ENCODE measurements at places on chromosomes 3 and 15. TPM values are rescaled to one million over a fixed set of nuclear protein-coding genes. Genes with fewer than 3 reads are reported as not detected.

Gene PFN2
- 456 TPM for polyA plus RNA-seq

GRCh38 chr3:49747792-49748480 is 24.2 kb upstream of the GMPPB start:
- DNase-seq: no peak

Gene HIGD2B
- polyA plus RNA-seq: not detected

Gene DNAJC19
- polyA plus RNA-seq: 77.8 TPM

DNA sequence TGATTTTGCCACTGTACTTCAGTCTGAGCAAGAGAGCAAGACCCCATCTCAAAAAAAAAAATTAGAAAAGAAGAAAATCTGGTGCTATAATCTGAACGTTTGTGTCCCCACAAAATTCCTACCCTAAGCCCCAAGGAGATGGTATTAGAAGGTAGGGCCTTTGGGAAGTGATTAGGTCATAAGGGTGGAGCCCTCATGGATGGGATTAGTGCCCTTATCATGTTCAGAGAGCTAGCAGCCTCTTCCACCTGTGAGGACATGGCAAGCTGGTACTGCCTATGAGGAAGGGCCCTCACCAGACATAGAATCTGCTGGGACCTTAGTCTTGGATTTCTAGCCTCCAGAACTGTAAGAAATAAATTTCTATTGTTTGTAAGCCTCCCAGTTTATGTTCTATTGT is 50.4 kb upstream of the FLNB start:
- DNase-seq: no peak

Gene NEK10
- 1.6 TPM for polyA plus RNA-seq

Gene ETV5
- 34.2 TPM for polyA plus RNA-seq

GRCh38 chr3:154095832-154096421 is 25.3 kb upstream of the ARHGEF26 start:
- DNase-seq: no peak

GRCh38 chr3:29026286-29026685 is 254.6 kb upstream of the RBMS3 start:
- no peak for DNase-seq

DNA sequence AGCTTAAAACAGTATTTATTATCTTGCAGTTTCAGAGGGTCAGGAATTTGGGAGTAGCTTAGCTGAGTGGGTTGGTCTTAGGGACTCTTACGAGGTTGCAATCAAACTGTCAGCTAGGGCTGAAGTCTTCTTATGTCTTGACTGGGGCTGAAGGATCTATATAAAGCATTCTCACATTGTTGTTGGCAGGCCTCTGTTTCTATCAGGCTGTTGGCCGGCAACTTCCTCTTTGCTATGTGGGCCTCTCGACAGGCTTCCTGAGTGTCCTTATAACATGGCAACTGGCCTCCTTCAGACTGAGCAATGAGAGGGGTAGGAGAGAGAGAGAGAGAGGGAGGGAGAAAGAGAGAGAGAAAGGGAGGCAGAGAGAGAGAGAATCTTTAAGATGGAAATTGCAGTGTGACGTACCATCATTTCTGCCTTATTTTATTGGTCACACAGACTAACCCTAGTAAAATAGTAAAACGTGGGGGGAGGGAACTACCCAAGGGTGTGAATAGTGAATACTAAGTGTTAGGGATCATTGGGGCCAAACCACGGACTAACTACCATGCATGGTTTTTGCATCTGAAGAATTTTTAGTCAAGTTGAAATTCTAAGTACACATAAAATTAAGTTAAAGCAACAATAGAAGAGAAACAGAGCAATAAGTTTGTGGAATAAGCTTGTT is 16.1 kb downstream of the FGF7 start:
- DNase-seq: peak; percentile 48

DNA sequence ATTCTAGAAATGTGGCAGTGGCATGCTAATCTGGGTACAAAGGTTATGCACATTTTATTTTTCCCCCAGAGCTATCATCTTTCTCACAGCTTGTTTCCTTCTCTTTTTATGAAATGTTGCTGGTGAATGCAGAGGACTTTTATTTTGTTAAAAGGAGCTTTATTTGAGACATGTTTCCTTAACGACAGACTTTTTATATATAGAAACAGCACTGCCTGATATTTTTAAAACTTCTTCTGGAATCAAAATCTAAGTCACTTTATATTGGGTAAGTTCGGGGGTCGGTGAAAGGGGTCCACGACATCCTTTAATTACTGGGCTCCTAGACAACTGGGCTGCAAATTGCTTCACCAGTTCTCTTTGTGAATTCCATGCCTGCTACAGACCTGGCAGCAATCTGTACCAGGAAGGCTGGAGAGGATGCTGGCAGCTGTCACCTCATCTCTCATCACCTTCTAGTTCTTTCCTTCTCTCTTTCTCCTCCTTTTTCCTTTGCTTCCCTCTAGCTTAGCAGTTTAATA is 464.7 kb downstream of the PDCD6IP start:
- peak; percentile 5 for DNase-seq

Gene CCDC33
- 6.6 TPM for polyA plus RNA-seq

DNA sequence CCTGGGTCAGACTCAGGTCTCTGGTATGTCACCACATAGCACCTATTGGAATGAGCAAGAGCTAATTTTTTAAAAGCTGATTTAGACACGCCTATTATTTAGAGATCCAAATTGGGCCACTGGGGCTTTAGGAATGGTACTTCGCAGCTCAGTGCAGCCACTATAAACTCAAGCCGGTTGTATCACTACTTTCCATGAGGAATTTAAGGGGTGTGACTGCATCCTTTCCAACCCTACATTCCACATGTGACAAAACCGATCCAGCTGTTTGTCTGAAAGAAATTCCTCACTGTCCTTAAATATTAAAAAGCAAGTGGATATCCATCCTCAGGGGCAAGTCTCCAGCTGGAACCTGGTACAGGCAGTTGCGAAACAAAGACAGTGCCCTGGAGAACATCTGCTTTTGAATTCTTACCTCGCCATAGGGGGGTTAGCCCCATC is 12.8 kb downstream of the VGLL3 start:
- DNase-seq: no peak

DNA sequence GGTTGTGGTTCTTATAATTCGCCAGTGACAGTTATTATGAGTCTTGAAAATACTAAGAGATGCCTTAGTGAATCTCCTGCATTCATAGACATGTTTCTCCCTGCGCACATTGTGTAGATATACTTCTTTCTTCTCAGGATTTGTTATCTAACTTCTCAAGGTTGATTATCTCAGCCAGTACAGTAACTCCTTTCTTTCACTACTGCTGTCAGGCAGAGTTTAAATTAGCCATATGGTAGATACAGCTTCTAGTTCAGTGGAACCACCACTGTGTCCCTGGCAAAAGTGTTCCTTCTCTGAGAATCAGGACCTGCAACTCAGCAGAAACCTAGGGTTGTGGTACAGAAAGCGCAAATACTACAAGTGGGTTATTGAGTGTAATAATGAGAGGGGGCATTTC is 175.0 kb upstream of the SGO1 start:
- DNase-seq: no peak

DNA sequence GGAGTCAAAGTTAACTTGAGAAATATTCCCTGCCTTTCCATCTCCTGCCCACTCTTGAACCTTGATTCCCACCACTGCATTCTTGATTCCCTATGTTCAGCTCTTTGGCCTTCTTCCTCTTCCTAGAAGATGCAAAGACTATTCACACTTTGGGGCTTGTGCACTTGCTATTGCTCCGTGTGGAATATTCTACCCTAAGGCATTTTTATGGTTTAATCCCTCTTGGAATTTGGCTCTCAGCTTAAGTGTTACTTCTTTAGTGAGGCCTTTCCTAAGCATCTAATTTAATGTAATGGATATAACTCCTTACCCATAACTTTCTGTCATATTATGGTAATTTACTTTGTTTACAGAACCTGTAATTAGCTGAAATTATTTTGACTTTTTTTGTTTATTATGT is 318.9 kb upstream of the COL8A1 start:
- no peak for DNase-seq

Gene CACNA1D
- polyA plus RNA-seq: 11.0 TPM

Gene CERS3
- 0.03 TPM for polyA plus RNA-seq

DNA sequence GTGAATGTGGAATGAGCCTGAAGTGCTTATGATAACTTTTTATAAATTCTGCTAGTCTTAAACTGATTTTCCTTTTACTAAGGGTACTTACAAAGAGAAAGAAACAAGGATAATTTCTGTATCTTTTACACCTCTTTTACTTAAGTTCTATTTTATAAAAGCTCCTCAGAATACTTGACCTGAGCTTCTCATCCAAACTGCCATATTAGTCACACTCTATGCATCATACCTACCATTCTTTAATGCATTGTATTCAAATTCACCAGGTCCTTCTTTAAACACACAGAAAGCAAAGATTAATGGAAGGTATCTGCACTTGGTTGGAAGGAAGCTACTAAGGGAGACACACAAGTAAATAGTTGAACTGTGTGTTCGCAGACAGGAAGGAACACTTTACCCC is 1.6 kb upstream of the TOPAZ1 start:
- DNase-seq: no peak

Gene KCNH8
- 1.4 TPM for polyA plus RNA-seq

GRCh38 chr3:132180337-132180791 is 136.8 kb upstream of the ACP3 start:
- DNase-seq: no peak

DNA sequence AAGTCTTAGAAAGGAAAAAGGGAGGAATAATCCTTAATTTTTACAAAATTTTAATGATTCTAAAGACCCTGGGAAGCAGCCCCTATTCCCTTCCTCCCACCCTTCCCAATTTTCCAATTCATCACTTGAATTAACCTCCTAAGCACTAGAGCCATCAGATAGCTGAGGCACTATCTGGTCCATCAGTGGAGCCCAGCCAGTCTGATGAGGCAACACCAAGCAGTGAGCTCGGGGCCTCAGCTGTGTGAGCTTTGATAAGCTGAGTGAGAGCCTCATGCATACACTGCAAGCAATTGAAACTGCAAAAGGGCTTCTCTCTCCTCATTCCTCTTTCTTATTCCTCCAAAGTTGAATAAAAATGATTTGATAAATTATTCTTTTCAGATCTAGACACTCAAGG is 31.9 kb downstream of the TUSC7 start:
- DNase-seq: no peak

Gene FBXO45
- 15.4 TPM for polyA plus RNA-seq

GRCh38 chr3:159239059-159239458 is 437.2 kb downstream of the MFSD1 start:
- DNase-seq: no peak

Gene SLC28A1
- 7.2 TPM for polyA plus RNA-seq

- no peak for DNase-seq
Observed at GRCh38 chr3:89061259-89061658, 46.2 kb upstream of the EPHA3 start.

- no peak for DNase-seq
Observed at GRCh38 chr3:158954420-158954819, 152.6 kb downstream of the MFSD1 start.

Gene SYNPR
- polyA plus RNA-seq: not detected

- no peak for DNase-seq
Observed at GRCh38 chr3:194009892-194010533, 125.9 kb upstream of the HES1 start.

Gene CRYGS
- 11.2 TPM for polyA plus RNA-seq

Gene PRR20G
- not detected for polyA plus RNA-seq

Gene DCLK3
- polyA plus RNA-seq: 1.5 TPM

DNA sequence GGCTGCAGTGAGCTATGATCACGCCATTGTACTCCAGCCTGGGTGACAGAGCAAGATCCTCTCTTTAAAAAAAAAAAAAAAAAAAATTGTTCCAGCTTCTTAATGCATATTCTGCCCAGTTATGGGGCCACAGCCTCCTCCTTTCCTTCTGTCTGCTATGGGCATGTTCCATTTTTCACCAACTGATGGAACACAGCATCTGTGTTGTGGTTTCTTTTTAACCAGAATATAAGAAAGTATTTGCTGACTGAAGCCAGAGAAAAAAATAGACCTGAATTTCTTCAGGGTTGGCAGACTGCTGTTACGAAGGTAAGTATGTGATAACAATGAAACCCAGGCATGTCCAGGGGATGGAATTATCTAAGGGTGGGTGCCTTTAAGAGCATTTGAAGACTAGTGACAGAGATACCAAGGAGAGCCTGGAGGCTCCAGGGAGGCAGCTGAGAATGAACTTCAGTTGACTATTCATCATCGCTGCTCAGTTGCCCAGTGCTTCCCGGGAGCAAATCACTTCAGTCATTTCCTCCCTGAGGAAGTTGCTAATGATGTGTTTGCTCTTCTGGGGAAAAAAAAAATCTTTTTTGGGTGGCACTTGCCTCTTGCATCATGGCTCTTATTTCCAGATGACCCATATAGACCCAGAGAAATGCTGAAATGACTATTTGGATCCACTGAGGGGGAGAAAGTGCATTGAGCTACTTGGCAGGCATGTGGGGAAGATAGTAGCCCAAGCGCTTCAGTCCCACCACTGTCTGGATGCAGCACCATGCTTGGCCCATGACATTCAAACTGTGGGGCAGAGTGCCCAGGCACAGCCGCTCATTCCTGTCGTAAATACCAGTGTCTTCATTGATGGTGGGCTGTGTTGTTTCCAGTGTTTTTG is 14.5 kb downstream of the NCBP2 start:
- no peak for DNase-seq

GRCh38 chr15:91357011-91357410 is 257.0 kb downstream of the SV2B start:
- DNase-seq: no peak

- no peak for DNase-seq
Observed at GRCh38 chr3:170753421-170754310, 116.3 kb downstream of the RPL22L1 start.

DNA sequence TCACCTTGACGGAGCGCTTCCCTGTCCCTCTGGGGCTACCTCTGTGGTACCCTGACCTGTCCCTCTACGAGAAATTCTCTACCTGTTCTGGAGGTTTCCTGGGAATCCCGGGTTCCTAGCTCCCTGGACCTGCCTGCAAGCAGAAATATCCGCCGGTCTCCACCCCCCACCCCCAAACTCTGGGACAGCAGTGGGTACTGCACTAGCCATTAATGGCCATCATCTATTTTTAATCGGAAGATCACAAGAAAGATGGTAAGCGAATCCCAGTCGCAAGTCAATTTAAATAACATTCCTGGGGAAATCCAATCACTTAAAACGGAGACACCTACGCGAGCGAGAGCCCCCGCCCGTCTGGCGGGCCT is 429 bp upstream of the C3orf80 start:
- DNase-seq: no peak

DNA sequence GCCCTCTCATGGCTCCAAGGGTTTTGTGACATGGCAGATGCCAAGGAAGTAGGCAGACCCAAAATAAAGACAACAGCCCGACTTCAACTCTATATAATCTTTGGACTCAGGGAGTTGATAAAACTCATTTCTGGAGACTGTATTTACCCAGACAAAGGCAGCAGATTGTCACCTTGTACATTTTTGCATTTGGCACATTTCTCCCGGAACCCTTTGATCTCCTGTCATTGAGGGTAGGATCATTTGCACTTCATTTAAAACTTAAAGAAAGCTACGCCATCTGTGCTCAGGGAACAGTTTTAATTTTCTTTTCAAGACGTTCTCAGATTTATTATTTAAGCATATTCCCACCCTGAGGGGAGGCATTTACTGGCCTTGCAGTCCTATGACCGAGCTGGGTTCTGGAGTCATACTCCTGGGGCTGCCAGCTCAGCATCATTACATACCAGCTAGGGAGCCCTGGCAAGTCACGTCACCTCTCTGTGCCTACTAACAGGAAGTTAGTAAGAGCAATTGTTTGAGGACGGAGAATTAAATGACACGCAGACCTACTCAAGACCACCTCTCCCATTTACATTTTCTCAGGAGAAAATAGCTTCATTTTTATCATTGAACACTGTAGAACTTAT is 5.9 kb downstream of the CDCP1 start:
- no peak for DNase-seq
